Endothelial cell (in vitro differentiated cells): ENCODE measurements at places on chromosomes 6 and 20.

GRCh38 chr20:55269913-55270312, 735.4 kb downstream of the CBLN4 start:
- DNase-seq: no peak

- DNase-seq: no peak
Observed at GRCh38 chr6:41581381-41581991, 35.3 kb downstream of the FOXP4 start.

DNA sequence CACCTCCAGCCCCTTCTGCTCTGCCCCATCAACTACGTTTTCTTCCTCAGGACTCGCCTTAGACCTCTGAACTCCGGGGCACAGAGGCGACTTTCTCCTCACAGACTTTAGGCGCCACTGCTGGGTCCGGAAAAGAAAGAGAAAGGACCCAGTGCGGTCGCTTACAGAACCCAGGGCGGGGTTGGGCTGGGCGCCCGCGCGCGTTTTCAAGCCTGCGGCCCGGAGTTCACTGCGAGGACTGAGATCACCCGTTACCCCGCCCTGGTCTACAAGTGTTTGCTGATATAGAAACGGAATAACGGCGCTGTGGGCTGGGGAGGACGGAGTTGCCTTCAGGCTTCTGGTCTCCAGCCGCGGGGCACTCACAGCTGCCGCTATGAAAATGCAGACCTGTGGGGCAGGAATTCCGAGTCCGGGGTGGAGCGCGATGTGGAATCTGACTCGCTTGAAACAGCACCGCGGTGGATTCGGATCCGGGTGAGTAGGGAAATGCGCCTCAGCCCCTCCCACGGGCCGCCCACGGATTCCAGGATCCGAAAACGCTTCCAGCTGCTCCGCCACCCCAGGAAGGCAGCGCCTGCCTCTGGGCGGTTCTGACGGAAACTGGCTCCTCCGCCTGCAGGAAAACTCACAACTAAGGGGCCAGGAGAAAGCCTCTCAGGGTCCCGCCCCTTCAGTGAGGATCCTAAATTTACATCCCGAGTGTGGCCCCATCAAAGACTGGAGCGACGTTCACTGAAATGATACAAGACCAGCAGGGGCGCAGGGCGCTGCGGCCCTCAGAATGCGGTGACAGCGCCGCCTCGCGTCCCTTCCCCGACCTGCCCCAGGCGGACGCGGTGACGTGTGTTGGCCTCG, 29.4 kb downstream of the HLA-F start:
- peak; percentile 93 for DNase-seq

DNA sequence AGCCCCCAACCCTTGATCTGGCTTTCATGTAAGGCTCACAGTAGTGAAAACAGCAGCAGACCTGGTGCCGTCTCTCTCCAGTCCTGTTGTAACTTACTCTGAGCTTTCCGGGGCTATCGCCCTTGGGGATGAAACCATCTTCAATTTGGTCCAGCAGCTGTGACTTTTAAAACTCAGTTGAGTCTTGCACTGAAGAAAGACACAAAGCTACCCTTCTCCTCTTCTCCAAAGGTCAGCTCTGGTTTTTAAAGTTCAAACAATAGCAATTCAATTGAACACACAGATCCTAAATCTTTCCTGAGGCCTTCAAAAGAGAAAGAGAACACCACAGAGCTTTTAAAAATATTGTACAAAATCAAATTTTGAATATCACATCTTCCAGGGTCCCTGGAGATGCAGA, 83.5 kb downstream of the SNX5 start:
- DNase-seq: no peak

DNA sequence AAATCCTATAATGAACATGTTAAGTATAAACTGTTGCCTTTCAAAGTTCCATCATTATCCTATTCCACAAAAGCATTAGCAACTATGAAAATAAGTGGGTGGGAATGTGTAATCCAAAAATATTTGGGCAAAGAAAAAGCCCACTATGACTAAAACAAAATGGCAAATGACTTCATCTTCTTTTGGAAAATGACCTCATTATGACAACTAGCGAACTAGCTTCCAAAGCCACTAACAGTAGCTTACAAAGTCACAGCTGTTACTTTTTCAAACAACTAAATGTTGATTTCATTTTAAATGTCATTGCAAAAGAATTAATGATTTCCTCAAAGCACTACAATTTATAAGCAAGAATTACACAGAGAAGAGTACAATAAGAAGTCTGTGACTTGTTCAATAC, 49.8 kb upstream of the RUNX2 start:
- DNase-seq: no peak

GRCh38 chr20:43541214-43541613, 17.6 kb upstream of the SGK2 start:
- DNase-seq: no peak

DNA sequence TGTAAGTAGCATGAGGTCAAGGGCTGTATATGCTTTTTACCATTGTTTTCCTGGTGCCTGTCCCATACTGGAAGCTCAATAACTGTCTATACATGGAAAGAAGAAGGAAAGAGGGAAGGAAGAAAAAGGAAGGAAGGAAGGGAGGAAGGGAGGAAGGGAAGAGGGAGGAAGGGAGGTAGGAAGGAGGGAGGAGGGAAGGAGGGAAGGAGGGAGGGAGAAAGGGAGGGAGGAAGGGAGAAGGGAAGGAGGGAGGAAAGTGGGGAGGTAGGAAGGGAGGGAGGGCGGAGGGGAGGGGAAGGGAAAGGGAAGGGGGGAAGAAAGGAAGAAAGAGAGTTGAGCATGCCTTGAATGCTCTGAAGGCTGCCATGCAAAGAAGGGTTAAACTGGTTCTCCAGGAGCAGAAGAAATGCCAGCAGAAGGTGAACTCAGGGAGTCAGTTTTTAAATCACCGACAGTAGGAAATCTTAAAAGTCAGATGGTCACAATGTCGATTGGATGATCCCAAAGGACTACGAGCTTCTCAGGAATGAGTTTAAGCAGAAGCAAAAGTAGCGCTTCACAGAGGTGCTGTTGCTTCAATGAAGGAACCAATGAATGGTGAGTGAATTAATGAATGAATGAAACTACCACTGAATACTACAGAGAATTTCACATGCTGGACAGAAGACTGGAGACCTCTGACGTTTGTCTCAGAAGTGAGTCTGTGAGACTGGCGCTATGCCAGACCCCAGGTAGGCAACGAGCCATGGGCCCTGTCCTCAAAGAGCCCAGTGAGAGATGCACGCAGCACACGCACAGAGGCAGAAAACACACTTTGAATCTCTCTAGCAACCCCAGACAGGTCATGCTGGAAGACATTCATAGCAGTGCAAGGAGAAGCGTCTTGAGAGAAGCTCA, 117.6 kb downstream of the MRPL14 start:
- no peak for DNase-seq

DNA sequence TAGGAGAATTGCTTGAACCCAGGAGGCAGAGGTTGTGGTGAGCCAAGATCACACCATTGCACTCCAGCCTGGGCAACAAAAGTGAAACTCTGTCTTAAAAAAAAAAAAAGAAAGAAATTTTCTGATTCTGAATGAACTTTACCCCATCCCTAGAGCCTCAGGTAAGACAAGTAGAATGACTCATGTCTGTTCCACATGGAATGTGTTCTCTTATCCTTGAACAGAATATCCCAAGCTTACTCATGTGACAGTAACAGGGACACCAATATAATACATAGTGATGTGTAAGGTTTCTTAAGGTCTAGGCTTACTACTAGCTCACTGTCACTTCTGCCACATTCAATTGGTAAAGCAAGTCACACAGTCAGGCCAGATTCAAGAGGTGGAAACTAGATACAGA, 219.6 kb upstream of the BTBD3 start:
- DNase-seq: no peak

DNA sequence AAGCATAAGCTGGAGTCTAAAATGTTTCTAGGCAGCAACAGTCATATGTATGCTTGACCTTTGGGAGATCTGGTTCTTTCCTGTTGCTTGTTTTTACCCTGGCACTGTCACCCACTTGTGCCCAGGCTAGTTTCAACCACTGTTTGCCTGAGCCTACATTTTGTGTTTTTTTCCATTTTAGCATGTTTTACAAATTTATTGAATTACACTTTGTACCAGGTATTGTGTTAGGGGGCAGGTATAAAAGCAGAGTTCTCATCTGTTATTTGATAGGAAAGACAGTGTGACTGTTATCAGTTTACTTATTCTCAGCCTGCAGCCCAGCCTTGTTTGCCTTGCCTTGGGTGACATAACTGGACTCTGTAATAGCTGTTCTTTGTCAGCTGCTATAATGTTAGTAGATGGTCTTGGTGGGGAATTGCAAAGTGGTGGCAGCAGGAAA, 147.0 kb downstream of the CDKAL1 start:
- DNase-seq: no peak

DNA sequence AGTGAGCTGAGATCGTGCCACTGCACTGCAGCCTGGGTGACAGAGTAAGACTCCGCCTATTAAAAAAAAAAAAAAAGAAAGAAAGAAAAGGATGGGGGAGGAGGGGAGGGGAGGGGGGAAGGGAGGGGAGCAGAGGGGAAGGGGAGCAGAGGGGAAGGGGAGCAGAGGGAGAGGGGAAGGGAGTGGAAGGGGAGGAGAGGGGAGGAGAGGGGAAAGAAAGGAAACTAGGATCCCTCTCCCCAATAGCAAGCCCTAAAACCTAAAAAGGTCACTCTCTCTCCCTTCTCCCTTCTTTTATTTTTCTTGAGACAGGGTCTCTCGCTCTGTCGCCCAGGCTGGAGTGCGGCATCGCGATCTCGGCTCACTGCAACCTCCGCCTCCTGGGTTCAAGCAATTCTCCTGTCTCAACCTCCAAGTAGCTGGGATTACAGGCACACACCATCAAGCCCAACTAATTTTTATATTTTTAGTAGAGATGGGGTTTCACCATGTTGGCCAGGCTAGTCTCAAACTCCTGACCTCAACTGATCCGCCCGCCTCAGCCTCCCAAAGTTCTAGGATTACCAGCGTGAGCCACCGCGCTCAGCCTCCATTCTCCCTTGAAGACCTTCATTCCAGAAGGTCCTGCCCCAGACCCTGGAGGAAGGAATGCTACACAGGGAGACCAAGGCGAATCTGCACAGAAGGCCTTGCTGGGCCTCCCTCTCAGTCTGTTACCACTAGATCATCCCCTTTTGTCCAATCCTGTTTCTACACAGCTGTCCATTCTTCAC, 45.8 kb upstream of the PIM1 start:
- no peak for DNase-seq

DNA sequence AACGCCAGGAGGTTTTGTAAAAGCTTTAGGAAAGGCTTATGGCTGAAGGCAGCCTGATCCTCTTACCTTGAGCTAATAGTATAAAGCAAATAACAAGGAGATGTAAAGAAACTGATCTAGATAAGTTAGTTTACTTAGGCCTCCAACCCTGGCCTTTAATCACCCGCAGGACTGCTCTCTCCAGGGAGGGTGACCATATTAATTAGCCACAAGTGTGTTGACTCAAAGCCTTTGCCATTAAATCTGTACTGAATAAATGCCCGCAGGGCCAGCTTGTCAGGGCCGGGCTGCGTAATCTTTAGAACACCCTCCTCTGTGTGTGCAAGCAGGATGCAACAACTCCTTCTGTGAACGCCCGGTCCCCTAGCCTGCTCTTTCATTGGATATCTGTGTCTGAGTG, 6.1 kb upstream of the PRSS16 start:
- DNase-seq: no peak

- DNase-seq: no peak
Observed at GRCh38 chr20:708956-709355, 33.4 kb upstream of the SCRT2 start.

DNA sequence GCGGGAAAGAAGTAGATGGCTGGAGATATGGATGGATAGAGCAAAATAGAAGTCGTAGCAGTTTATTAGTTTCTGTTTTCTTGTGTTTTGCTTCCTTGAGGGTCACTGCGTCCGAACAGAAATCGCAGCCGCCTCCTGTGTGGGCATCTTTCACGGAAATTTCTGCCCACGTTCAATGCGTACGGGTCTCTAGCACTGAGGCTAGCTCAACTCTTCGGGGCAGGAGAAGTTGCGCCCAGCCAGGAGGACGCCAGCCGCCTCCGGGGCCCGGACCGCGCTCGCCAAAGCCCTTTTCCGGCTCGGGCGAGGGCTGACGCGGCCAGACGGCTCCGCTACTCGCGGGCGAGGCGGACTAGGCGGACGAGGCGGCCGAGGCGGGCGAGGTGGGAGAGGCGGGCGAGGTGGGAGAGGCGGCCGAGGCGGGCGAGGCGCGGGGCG, 814 bp downstream of the TFAP2B start:
- DNase-seq: peak; percentile 61

- no peak for DNase-seq
Observed at GRCh38 chr20:35404614-35405259, 7.0 kb downstream of the UQCC1 start.

- no peak for DNase-seq
Observed at GRCh38 chr20:34524426-34524825, 8.2 kb downstream of the DYNLRB1 start.

- no peak for DNase-seq
Observed at GRCh38 chr6:157096105-157096504, 227.2 kb downstream of the TMEM242 start.

DNA sequence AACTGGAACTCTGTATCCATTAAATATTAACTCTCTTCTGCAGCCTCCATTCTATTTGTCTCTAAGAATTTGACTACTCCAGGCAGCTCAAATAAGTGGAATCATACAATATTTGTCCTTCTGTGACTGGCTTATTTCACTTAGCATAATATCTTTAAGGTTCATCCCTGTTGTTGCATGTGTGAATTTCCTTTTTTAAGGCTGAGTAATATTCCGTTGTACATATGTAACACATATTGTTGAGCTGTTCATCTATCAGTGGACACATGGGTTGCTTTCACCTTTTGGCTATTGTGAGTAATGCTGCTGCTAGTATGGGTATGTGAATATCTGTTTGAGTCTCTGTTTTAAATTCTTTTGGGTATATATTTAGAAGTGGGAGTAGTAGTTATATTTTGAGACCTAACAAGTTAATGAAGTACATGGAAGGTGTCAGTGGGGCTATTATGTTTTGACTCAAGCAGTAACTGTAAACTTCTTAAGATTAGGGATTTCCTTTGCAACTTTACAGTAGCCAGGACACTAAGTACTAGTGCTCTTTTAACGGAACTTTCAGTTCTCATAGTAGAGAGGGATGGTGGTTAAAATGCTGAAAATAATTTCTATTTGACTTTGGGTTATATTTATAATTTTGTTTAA, 29.7 kb upstream of the TMEM217 start:
- DNase-seq: no peak

GRCh38 chr20:44081476-44081875, 105.5 kb downstream of the JPH2 start:
- no peak for DNase-seq

DNA sequence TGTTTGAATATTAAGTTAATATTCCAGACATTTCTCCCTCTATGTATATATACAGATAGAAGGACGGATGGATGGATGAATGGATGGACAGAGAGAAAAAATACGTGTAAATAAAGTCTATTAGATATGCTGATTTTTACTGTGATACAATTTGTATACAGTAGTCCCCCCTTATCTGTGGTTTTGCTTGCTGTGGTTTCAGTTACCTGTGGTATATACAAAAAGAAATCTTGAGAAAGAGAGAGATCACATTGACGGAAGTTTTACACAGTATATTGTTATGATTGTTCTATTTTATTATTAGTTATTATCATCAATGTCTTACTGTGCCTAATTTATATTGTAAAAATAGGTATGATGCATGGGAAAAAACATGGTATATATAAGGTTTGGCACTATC, 290.2 kb downstream of the UTRN start:
- DNase-seq: no peak

GRCh38 chr20:50528804-50529351, 18.7 kb downstream of the PTPN1 start:
- DNase-seq: no peak

- no peak for DNase-seq
Observed at GRCh38 chr6:161503570-161503969, 229.7 kb upstream of the AGPAT4 start.

GRCh38 chr6:150179030-150179429, 36.2 kb downstream of the PPP1R14C start:
- DNase-seq: no peak

GRCh38 chr6:57180596-57180995, 8.5 kb downstream of the BAG2 start:
- no peak for DNase-seq
